ENCODE measurements at places on chromosomes 7 and 10. TPM values are rescaled to one million over a fixed set of nuclear protein-coding genes. Genes with fewer than 3 reads are reported as not detected.

TMEM229A gene
- total RNA-seq = not detected

ZNF467 gene
- total RNA-seq = 24.5 TPM

PTEN gene
- total RNA-seq = 154 TPM

GRCh38 chr7:77734659-77735421, 38.6 kb downstream of the RSBN1L start:
- no peak for DNase-seq

DNA sequence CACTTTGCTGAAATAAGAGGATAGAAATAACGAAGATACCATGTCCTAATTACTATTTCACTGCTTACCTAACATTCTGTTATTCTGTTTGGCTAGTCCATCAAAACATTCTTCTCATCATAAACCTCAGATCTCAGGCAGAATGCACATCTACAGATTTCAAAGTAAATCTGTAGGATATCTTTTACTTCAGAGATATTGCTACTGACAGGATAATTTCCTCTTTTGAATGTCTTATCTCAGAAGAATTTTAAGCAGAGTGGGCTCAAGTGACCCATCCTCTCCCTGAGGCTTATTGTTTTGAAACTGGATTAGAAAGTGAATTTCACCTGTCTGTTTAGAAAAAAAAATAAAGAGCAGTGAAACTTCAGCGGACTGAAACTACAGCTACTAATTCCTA, 83.6 kb downstream of the SEMA3C start:
- DNase-seq = no peak

- DNase-seq = no peak
Measured at GRCh38 chr10:99995269-99995668, 14.5 kb downstream of the DNMBP start.

All from kidney (tissue), 22 donors.